ENCODE measurements at places on chromosomes 2 and 18.
A peak's percentile ranks its signal among the peaks of the same experiment; 100 is the strongest.

DNA sequence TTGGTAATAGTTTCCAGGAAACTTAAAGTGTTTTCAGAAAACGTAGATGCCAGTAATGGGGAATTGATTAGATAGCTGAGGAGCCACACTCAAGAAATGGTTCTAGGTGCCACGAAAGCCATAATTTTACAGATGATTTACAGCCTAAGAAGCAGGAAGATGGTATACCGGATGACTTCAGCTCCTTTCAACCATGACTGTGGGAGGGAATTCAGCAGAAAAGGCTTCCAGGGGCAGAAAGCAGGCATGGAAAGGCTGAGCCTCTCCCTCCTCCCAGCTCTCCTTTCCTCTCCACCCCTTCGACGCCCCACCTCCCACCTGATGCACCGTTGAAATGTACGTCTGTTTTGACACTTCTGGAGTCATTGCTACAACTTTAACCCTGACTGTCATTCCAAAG lies 68.6 kb upstream of the SMIM21 start:
- no peak for DNase-seq

GRCh38 chr2:13021470-13021957 lies 304.8 kb downstream of the TRIB2 start:
- no peak for DNase-seq

DNA sequence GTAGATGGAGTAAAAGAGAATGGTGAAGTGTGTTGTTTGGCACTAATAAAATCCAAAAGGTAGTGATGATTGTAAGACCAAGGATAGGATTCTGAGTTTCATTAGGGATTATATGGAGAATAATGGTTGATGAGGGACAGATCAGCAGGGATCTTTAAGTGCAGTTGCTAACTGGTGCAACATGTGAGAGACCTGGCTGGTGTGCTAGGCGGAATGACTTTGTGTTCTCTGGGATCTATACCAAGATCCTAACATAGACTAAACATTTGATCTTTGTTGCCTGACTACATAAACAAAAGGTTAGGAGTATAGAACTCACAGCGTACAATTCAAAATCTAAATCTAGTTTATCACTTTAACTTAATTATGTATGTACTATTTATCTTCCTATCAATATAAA lies 135.4 kb downstream of the PTRHD1 start:
- DNase-seq, result no peak

DNA sequence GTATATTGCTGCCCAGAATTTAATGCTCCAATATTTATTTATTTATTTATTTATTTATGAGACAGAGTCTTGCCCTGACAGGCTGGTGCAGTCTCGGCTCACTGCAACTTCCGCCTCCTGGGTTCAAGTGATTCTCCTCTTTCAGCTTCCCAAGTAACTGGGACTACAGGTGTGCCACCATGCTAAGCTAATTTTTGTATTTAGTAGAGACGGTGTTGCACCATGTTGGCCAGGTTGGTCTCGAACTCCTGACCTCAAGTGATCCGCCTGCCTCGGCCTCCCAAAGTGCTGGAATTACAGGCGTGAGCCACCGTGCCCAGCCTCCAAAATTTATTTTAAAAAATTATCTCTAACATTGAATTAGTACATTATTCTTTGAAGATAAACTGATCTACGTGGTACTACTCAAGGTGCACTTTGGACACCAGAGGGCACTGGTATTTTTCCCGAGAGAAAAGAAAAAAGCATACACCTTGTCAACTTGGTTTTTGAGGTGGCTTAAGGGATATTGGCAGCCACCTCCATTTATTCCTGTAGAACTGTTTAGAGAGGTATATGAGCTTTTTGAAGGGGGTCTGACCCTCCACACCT lies 1.4 kb upstream of the IDH1 start:
- DNase-seq, result no peak

DNA sequence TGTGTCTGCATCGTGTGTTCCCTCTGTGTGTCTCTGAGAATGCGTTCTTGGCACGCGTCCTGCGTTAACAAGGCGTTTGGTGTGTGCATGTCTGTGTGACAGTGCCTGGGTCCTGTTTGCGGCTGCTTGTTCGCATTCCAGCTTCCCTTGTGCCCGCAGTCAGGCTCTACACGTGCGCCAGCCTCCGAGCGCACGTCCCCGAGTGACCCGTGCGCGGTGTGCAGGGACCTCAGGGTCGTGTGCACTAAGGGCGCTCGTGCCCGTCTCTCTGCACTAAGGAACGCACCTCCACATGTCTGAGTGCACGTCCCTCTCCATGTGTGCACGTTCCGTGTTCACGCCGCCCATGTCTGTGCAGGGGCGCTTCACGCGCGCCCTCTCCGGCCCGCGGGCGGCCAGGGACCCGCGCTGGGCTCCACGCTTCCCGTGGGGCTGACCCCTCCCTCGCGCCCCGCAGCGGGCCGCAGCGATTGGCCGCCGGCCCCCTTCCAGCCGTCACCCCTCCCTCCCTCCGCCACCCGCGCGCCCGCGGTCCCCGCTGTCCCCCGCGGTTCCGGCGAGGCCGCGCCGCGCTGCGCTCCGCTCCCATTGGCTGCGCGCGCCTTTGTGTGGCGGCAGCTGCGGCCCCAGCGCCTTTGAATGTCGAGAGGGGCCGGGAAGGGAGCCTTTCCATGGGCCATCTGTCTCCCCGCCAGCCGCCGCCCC lies 229.4 kb downstream of the HAUS1 start:
- DNase-seq, result peak; percentile 64

DNA sequence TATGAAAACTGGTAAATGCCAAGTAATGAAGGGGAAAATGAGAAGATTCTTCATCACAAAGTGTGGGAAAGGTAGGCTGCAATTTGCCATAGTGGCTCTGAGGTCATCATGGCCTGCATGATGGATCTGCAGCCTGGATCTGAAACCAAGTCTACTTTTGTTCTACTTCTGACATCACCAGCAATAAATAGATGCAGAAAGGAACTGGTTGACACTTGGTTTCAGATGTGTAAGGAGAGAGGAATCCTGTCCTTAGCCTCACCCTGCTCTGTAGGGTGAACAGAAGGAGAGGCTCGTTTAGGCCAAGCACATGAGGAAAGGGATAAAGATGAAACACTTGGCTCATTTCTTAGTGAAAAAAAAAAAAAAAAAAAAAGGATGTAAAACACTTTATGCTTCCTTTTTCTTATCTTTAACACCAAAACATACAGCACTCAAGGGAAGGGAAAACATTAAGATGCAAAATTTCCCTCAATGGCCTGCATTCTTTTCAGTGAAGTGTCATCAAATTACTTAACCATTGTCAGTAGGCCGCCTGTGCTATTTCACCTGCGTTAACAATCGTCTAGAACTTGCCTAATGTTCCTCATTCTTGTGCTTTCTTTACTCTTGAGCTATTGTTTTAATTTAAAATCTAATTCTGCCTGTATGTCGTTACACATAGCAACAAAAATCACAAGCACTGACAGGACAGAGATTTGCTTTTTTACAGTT lies 3.9 kb downstream of the NEB start:
- no peak for DNase-seq

- DNase-seq, result no peak
These were observed 56.9 kb downstream of the INSIG2 start for GRCh38 chr2:118145207-118145606.

DNA sequence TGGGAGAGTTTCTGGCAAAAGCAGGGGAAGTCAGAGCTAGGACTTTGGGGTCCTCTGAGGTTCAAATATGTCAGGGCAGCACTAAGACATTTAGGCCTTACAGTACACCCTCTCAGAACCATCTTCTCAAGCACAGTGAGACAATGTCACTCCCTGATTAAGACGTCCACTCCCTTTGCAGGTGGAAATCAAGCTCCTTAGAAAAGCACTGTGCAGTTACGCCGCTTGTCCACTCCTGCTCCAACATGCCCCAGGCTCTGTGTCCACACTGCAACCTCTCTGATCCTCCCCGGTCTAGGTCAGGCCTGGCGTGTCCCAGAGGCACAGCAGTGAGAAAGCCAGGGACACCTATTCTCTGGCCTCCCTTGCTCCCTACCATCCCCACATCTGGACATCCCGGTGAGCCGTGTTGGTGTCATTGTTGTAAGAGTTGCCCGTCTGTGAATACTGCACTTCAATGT lies 528.6 kb upstream of the ID2 start:
- no peak for DNase-seq

- DNase-seq, result no peak
These were observed 37.8 kb upstream of the TNP1 start for GRCh38 chr2:216897561-216898203.

GRCh38 chr2:9030190-9030589 lies 26.7 kb upstream of the MBOAT2 start:
- no peak for DNase-seq

GRCh38 chr18:57910817-57911216 lies 107.7 kb upstream of the ATP8B1 start:
- DNase-seq, result no peak

DNA sequence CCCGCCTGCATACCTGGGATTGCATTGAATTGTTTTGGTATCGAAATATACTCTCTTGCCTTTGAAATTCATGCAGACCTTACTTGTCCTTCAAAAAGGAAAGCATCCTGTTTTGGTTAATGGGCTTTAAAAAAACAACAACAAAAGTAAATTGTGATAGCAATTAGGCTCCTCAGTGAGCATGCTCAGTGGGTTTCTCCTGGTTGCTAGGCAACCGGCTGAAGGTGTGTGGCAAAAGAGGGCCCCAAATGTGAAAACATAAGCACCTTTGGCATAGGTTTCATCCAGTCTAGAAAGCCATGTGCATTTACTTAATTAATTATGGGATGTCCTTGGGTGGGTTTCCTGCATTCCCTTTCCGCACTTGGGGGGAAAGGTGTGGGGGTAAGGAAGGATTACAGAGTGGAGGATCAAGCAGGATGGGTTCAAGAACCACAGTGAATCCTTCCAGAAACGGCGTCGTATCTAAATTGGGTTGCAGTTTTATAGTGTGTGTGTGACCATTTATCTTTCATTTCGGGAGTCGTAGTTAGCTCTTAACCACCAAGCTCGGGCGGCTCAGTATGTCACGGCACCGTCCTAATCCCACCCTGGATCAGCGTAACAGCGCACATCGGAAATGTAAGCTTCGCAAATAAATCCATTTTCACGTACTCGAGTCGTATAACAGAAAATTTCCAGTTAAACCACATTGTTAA lies 274.9 kb upstream of the TCF4 start:
- no peak for DNase-seq

DNA sequence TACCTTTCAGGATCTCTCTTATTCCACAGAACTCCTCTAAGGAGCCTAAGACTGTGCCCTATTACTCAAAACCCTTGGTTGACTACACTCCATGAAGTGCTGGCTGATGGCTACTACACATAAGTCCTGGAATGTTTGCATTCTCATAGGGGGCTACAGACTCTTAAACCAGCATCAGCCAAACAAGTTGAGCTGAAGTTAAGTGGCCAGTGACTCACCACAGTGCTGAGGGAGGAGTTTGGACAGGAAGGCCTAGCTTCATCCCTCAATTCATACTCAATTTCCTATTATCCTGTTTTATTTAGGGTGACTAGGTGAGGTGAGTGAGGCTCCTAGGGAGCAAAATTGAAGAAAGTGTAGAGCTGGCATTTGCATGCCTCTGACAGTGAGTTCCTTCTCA lies 246.7 kb downstream of the SMAD2 start:
- no peak for DNase-seq
